ENCODE measurements at places on chromosomes 12 and 14. TPM values are rescaled to one million over a fixed set of nuclear protein-coding genes. Genes with fewer than 3 reads are reported as not detected.

FGD4 gene
- total RNA-seq = 10.1 TPM

TPH2 gene
- not detected for total RNA-seq

PRKD1 gene
- total RNA-seq = 8.0 TPM

AQP6 gene
- not detected for total RNA-seq

KRT71 gene
- total RNA-seq = not detected

Data from hair follicle dermal papilla cell (primary cell).